D721Med (cell line): ENCODE measurements at places on chromosomes 2 and 18.

GRCh38 chr2:217393585-217394032, 533.7 kb upstream of the TNP1 start:
- DNase-seq: no peak

- DNase-seq: no peak
These were observed 76.4 kb downstream of the DGKD start for GRCh38 chr2:233430651-233431050.

DNA sequence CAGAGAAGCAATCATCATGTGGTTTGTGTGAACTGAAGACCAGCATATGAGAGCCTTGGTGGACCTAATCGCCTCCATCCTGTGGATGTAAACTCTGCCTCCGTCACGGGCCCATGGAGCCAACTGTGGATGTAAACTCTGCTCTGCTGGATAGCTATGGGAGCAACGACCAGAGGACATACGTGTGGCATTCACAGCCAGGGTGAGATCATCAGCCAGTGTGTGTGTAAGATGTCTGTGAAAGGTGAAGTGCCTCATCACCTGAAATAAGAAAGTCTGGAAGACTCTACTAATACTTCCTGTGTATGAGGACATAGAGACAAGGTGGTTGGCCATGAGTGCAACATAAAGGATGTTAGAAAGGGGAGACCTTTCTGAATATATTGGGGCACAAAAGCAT, 63.5 kb downstream of the CYB5A start:
- no peak for DNase-seq

DNA sequence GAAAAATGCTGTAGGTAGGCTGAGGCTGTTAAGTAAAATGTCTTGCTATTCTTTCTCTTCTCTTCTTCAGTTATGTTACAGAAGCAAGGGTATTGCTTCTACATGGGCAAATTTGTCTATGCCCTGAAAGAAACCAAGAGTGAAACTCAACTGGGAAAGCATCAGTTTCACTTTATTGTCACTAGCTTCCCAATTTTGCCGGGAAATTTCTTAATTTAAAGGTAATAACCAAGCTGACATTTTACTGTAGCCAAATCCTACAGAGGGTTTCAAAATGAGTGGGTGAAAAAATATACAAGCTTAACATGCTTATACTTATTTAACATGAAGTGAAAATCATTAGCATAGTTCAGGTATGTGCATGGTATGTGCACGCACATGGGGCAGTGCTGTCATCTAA, 3.2 kb downstream of the TANK start:
- DNase-seq: no peak

DNA sequence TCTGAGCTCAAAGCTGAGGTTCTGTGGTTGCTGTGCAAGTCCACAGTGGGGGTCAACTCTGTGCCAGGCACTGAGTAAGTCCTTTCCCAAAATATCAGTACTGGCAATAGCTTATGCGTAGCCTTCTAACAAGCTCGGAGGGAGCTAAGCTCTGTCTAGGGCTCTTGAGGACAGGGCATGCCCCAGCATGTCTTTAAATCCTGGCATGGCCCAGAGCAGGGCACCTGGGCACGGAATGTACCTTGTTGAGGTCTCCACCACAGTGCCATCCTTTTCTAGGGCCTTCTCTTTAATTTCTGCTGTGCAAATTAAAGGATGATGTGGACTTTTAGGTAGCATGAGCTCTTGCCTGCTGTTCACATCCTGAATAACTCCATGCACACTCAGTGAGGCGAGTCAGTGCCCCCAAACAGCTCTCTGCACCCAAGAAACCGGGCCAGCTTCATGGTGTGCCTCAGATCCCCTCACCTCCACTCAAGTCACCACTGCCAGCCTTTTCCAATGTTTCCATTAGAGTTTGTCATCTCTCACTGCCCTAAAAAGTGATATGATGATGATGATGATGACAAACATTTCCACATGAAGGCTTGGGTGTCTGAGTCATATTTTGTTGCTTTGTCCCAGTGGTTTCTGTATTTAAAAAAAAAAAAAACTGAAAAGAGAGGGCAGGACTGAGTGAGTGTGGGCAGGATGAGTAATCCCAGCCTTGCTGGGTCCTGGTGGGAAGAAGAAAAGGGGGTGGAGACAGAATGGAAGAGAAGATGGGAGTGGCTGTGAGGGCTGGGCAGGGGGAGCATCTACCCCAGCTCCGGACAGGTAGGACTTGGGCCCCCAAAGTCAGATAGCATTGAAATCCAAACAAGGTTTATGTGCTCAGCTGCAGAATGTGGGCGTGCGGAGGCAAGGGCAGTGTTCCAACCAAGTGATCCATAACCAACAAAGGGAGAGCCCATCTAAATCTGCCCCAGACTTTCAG, 78.9 kb downstream of the ZBTB7C start:
- no peak for DNase-seq

DNA sequence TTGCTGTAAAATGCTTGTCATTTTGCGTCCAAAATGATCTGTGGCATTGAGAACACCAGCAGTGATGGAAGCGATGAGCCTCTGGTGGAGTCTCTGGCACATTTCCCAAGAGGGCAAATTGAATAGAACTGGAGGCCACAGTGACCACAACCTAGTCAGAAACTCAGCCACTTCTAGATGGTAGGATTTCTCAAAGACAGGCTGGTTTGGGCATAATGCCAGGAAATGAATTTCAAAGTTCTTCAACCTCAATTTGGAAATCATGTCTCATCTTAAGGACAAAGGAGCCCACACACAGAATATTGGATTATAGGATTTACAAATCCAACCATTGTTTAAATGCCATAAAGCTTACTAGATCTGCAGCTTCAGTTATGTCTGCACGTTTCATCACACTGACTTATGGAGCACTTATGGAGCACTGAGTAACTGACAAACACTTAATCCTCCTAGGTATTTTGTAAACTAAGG, 132.1 kb downstream of the COL6A3 start:
- no peak for DNase-seq

- no peak for DNase-seq
These were observed 12.8 kb downstream of the MYCN start for GRCh38 chr2:15953147-15953630.

GRCh38 chr2:112483831-112484230, 1.9 kb downstream of the TTL start:
- no peak for DNase-seq

GRCh38 chr2:213162516-213163118, 11.2 kb upstream of the IKZF2 start:
- no peak for DNase-seq

- no peak for DNase-seq
These were observed 28.8 kb upstream of the GPR55 start for GRCh38 chr2:230953845-230954244.

DNA sequence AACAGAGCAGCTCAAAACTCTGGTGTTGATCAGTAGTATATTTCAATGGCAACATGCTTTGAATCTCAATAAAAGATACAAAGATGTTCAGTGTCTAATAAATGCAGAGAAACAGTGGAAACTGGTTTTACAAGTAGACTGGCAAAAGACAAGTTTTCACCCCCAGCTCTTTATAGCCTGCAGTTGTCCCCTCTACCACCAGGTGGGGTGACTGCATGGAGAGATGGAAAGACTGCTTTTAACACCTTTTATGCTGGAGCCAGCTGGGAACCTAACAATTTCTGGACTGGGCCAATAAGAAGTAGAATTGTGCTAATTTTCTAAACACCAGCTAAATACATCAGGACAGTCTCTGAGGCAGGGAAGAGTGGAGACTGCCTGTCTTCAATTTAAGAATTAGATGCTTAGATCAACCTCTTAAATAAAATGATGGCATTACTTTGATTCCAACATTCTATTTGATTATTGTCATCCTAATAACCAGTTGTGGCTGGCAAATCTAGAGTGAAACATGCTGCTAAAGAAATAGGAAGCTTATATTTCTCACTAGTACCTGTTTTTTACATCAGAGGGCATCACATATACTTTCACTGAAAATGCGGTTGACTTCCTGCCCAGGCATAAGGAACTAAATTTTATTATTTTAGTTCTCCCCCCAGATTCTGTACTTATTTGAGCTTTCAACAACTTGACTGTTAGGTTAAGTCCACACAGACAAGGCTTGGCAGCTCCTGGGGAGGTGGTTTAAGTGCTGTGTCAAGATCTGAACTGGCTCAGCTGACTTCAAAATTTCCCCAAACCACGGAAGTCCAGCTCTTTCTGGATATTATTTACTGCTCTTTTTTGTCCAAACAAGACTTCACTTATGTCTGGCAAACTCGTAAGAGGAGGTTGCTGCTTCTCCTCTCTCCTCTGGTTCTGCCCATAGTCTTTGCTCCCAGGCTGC, 140.5 kb downstream of the TPGS2 start:
- DNase-seq: no peak

DNA sequence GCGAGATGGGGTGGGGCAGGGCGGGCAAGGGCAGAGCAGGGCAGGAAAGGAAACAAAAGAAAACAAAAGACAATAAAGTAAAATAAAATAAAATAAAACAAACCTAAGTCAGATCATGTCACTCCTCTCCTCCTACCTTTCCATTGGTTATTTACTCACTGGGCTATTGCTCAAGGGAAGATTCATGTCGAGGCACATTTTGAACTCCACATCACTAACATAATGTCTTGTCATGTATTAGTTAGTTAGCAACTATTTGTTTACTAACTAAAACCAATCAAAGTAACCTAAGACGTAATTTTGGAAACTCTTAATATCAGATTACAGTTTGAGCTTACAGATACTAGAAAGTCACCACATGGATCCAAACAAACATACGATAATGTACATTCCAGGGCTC, 2.2 kb downstream of the C1D start:
- no peak for DNase-seq

- no peak for DNase-seq
These were observed 5.1 kb downstream of the FECH start for GRCh38 chr18:57581301-57581934.

DNA sequence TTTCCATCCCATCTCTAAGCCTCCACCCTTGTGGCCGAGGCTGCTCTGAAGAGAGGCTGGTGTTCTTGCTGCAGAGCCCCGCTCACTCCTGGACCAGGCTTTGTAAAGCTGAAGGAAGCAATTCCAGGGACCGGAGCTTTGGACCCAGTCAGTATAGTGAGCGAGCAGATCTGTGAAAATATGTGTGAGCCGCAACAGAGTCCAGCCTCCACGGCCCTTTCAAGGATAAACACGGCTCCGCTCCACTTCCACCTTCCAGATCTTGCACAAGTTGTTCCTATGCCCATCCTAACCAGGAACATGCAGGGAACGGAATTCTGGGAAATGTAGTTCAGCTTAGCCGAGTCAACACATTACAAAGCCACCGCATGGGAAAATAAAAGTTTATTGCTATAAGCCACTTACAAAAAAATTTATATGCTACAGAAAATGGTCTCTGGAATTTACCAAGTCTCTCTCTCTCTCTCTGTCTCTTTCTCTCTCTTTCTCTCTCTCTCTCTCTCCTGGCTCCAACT, 151.7 kb upstream of the ZNF521 start:
- DNase-seq: no peak

DNA sequence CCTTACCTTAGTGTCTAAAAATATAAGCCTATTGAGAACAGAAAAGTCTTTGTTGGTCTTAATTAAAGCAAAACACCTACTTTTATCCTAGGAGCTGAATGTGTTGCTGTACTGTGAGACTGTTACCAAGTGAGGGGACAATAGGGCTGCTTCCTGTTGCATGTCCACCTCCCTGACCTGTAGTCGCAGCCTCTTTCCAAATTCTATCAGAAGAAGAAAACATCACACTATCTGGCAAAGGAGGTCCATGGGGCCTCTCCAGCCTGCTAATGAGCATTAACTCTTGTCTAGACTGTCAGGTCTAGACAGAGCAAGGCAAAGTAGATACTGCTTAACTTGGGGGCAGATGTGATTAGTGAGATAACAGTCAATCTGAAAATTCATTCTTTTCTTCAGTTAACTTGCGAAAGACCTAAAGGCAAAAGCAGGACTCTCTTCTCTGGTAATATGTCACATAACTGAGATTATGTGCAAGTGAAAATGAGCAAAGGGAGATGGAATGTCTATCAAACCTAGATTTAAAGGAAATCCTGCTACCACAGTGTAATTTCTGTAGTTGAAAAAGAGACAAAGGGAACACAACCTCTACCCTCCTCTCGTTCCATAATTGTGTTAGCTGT, 66.9 kb downstream of the CDH20 start:
- no peak for DNase-seq

GRCh38 chr2:215782295-215782694, 231.1 kb downstream of the MREG start:
- DNase-seq: no peak

GRCh38 chr18:14776801-14777200, 28.8 kb downstream of the ANKRD30B start:
- DNase-seq: no peak
